ENCODE measurements at places on chromosomes 6 and 20. TPM values are rescaled to one million over a fixed set of nuclear protein-coding genes. Genes with fewer than 3 reads are reported as not detected.

- DNase-seq = no peak
Observed at GRCh38 chr6:37369321-37370201, 15.8 kb downstream of the RNF8 start.

DNA sequence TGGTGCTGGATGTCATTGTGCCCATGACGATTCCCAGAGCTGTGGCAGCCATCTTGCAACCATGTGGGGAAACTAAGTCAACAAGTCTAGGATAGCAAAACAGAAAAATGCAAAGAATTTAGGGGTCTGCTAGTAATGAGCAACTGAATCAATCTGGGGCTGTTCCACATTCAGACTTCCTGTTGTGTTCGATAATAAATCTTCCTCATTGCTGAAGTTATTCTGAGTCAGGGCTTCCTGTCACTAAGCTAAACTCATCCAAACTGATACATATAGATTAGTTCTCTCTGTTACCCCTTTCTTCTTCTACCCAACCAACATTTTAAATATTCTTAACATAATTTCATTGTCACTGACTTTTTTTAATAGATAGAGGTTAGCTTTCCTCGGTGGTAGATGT, 205.9 kb downstream of the HACE1 start:
- no peak for DNase-seq

- DNase-seq = no peak
Observed at GRCh38 chr20:60211618-60212463, 253.6 kb downstream of the CDH26 start.

DNA sequence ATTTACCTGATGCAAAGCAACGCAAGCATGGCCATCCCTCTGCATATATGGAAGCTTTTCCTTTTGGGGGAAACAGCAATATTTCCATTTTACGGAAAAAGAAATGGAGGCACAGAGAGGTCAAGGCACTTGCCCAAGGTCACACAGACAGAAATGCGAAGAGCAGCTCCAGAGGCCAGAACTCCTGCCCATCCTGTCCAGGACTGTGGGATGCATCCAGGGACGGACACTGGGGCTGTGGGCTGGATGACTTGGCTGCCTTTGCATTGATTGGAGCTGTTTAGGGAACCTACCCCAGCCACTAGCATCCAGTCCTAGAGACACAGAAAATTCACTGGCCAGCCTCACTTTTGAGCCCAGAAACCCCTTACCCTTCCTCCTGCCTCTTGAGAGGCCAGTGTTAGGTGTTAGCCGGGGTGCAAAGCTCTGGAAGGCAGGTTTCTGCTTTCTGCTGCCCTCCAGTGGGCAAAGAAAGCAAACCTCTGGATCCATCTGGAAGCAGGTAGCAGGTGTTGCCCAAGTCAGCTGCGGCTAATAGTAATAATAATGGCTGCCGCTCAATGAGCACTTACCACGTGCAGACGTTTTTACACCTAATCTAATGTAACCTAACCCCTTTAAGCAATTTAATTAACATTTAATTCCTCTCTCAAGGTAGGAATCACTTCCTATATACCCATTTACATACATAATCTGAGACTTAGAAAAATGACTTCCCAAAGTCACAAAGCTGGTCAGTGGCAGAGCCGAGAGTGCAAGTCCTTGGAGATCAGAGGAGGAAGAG, 31.7 kb upstream of the CCN5 start:
- no peak for DNase-seq

The MATN4 gene
- 0.20 TPM for polyA plus RNA-seq

GRCh38 chr6:167302796-167303195, 11.7 kb downstream of the UNC93A start:
- no peak for DNase-seq

The DNPH1 gene
- 58.9 TPM for polyA plus RNA-seq

DNA sequence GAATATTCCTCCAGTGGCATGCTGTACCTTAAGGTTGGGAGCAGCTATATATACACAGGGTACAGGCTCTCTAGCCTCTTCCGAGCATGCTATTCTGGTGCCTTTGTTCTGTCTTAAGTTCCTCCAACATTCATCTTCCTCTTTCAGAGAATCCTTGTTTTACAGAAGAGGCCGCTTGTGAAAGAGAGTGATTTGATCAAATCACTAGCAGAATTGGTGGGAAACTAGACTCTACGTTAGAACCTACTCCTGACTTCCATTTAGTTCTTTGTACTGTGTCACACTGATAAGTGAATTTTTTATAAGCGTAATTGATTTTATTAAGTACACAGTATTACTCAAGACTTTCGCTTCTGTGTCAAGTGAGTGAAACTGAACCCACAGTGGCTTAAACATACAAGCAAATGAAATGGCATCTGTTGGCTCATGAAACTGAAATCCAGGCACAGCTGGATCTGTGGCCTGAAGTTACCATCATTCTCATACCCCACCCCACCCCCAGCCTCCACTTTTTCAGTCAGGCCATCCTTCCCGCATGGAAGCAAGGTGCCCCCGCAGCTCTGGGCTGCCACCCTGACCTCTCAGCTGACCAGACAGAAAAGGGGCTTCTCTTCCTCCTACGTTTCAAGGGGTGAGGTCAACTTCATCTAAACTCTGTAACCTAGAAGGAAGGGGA, 102.3 kb downstream of the RPP40 start:
- DNase-seq = no peak

DNA sequence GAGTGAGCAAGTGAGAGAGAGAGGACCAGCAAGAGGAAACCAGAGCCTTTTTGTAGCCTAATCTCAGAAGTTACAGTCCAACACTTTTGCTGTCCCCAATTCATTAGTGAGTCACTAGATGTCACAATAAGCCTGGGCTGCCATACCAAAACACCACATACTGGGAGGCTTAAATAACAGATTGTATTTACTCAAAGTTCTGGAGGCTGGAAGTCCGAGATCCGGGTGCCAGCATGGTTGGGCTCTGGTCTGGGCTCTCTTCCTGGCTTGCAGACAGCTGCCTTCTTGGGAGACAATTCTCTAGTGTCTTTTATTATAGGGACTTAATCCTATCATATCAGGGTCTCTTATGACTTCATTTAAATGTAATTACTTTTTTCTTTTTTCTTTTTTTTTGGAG, 50.7 kb upstream of the FERMT1 start:
- no peak for DNase-seq

- DNase-seq = no peak
Observed at GRCh38 chr20:52923123-52923937, 48.8 kb upstream of the TSHZ2 start.

- no peak for DNase-seq
Observed at GRCh38 chr6:21414065-21414464, 179.5 kb upstream of the SOX4 start.

DNA sequence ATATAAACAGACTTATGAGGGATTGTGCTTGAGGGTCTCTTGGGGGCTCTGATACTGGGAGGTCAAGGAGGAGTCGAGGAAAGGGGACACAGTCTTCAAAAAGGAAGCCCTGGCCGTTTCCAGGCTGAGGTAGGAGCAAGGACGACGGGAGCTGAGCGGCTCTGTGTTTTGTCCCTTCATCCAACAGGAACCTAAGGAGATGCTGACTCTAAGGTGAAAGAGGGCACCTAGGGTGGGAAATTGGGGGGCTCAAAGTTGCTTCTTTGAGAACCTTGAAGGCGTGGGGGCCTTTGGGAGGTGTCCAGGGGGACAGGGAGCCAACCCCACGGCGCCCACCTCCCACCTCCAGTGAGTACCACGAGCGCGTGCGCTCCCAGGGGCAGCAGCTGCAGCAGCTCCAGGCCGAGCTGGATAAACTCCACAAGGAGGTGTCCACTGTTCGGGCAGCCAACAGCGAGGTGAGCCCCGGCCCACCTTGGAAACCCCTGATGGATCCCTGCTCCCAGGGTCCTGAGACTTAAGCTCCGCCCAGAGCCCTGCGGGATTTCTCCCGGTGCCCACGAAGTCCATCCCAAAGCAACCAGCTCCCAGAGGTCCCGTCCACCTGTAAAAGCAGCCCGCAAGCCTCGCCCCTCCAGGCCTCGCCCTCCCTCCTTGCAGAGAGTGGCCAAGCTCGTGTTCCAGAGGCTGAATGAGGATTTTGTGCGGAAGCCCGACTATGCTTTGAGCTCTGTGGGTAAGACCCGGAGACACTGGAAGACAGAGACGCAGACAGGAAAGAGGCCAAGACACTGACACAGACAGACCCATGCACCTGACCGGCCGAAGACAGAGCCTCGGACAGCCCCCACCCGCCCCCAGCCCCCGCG, 2.9 kb downstream of the SPAG4 start:
- DNase-seq = no peak

The WASF1 gene
- 57.2 TPM for polyA plus RNA-seq

The DSP gene
- polyA plus RNA-seq = 82.9 TPM

The FRK gene
- polyA plus RNA-seq = 4.3 TPM

GRCh38 chr6:48994811-48995210, 468.2 kb downstream of the MMUT start:
- no peak for DNase-seq

DNA sequence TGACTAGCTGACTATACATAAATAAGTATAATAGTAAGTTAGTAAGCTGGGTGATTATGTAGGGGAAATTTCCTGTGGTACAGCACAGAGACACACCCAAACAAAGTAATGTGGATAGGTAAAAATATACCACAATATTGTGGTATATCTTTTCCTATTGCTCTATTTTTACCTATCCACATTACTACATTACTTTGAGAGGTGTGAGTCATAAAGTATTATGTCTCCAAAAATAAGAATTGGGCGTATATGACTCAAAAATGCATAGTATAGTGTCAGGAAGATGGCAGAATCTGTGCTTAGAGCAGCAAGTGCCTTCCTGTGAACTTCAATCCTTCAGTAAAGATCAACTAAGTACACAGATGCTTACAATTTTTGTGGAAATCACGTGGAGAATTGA, 2.7 kb upstream of the SIRPG start:
- DNase-seq = no peak

DNA sequence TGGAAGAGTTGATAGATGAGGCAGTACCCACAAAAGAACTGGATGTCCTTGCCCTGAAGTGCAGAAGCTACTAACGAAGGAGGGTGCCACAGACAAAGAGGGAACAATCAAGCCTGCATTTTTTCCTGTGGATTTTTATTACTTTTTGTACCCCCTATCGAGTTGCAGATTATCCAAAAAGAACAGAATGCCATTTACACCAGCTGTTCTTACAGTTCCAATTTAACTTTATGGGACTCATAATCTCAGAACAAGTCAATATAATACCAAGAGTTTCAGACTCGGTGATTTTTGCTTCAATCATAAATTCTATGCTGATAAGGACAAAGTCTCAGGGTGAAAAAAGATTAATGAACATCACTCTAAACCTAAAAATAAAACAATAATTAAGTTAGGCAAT, 4.0 kb upstream of the CNKSR3 start:
- no peak for DNase-seq

The NNAT gene
- polyA plus RNA-seq = 99.8 TPM

DNA sequence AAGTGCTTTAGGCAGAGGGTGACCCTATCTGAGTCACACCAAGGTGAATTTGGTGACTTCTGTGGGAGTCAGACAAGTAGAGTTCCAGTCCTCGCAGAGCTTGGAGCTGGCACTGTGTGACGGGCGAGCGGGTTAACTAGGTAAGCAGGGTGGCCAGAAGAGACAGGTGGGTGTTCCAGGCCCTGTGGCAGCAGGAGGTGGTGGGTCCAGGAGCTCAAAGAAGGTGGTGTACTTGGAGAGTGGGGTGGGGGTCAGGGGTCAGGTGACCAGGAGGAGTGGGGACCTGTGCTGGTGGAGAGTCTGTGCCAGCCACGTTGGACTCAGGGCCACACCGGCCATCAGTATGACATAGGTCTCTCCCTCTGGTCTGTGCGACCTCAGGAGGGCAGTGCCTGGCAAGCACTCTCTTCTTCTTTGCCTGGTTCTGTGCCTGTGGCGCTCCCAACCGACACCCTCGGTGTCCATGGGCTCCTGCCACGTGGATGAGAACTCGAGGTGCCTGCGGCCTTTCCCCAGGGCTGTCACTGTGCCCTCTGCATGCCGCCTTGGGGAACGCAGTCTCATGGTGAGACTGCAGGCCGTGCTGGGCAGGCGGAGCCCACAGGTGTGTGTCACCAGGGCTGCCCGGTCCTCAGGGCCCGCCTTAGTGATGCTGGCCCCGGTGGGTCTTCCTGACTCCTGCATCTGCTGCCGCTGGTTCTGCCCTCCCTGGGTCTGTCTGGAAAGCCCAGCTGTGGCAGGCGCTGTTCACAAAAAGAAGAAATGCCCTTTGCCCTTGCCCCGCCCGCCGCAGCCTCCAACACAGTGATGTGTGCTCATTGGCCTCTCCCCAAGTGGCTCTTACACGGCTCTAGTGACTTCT, 1.6 kb downstream of the MRGBP start:
- DNase-seq = no peak

The ZNF335 gene
- 12.6 TPM for polyA plus RNA-seq

GRCh38 chr20:19981031-19981451, 36.1 kb upstream of the NAA20 start:
- no peak for DNase-seq

DNA sequence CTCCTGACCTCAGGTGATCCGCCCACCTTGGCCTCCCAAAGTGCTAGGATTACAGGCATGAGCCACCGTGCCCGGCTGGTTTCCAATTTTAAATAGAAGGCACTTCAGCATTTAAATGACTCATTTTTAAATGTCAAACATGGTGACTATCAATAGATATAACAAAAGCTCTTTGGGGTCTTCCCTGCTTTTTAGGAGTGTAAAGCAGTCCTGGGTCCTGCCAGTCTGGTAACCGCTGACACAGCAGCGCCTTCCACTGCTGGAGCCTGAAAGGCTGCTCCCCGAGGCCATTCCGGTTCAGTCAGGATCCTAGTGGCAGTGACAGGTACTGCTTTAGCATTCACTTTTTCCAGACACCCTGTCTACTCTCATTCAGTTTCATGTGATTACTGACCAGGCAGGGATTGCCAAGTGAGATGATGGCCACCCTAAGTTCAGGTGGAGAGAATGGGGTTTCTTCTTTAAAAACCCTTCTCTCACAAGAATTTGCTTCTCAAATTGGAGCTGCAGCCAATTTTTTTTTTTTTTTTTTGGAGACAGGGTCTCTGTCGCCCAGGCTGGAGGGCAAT, 5.1 kb downstream of the DIDO1 start:
- no peak for DNase-seq

GRCh38 chr20:38479596-38479995, 7.0 kb downstream of the RALGAPB start:
- DNase-seq = no peak

DNA sequence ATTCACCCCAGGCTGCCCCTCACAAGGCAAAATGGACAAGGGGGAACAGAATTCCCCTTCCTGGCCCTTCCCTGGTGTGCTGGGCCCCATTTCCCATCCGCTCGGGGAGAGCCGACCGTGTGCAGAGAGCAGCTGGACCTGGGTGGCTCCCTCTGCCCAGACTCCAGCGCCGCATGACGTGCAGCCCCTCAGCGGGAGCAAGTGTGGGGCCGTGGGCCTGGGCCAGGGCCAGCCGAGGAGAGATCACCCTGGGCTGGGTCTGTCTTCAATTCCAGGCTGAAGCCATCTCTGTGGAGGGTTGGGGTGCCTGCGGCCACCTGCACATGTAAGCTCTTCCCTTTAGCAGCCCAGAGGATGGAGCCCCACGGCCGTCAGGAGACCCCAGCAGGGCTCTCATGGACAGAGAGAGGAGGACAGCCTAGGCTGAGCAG, 241.8 kb downstream of the TTLL2 start:
- no peak for DNase-seq

The CGA gene
- polyA plus RNA-seq = not detected
